ENCODE measurements at places on chromosomes 3 and 15.

- DNase-seq, result no peak
Observed at GRCh38 chr3:86890741-86891396, 100.1 kb downstream of the VGLL3 start.

DNA sequence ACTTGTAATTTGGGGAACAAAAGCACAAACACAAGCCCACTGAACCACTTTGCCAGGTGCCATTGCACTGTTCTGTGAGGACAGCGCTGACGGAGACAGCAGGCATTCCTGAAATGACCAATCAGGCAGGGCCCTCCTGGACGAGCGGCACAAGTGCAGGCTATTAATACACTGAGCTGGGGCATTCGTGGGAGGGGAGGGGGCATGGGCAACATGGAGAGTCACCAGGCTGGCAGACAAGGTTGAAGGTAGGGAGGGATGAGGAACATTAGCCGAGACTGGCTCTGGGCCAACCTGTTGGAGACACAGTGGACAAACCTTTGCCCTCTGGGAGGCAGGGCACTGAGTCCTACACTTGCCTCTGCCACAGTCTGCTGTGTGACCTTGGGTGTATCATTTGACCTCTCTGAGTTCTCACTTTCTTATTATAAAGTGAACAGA, 45.6 kb downstream of the NOX5 start:
- no peak for DNase-seq

DNA sequence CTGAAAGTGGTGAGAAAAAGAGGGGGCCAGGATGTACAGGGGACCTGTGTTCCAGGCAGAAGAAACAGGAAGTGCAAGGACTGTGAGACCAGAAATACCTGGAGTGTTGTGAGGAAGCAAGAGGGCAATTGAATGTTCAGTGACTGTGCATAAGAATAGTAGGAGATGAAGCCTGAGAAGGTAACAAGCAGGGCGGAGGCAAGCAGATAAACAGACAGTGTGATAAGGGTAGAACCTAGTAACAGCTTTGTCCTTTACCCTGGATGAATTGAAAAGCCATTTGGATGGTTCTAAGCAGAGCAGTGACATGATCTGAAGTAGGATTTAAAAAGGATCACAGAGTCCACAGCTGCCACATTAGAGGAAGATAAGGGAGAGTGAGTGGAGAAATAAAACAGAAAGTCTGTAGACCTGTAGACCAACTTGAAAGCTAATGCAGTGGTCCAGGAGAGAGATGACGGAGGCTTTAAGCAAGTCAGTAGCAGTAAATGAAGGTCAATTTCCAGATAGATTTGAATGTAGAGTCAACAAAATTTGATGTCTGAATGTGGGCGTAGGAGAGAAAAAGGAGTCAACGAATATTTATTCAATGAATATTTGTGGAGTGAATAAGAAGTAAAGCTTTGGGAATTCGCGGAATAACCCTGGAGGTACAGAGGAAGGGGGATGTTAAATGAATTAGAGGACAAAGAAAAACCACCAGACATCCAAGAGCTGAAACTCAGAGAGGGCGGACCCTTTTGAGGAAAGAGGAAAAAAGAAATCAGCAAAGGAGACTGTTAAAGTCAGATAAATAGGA, 4.2 kb upstream of the PLOD2 start:
- DNase-seq, result no peak

DNA sequence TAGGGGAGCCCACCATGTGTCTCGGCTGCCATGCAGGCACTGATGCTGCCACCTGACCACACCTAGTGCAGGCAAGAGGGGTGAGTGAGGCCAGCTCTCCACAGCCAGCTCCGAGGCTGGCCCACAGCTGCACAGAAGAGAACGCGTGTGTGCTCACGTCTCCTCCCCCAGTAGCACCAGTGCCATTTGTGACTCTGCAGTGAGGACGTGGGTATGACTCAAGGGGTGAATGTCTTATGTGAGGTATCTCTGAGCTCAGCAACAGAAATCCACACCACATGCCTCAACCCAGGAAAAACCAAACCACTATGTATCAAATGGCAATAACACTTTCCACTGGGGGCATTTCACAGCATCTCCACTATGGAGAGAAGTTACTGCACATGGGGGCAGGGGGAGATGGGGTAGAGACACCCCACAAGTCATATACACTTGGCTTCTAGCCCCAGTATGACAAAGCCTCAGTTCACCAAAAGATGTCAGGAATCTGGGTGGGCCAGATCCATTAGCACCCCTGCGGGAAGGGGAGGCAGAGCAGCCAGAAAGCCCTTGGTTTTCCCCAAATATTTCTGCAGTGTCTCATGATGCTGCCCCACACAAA, 87.6 kb downstream of the LRIG1 start:
- DNase-seq, result no peak

GRCh38 chr3:156323466-156323865, 203.1 kb downstream of the KCNAB1 start:
- DNase-seq, result no peak

GRCh38 chr3:126448136-126448892, 27.4 kb downstream of the ZXDC start:
- no peak for DNase-seq

DNA sequence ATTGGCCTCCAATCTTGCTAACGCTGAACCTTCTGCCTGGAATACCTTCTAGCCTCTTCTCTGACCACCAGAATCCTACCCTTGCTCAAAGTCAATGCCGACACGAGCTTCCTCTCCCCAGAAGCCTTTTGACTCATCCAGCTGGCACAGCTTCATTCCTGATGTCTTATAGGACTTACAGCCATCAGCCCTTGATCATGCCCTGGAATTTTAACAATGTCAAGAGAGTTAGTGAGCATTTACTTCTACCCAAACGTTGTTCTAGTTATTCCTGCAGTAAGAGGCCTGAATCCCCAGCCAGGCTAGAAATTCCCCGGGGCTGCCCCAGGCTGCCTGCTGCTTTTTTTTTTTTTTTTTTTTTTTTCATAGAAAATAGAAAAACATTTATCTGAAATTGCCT, 3.9 kb downstream of the CYP1A2 start:
- DNase-seq, result no peak

- DNase-seq, result no peak
Observed at GRCh38 chr3:94150113-94150512, 87.3 kb downstream of the NSUN3 start.

GRCh38 chr3:139534992-139535879, 4.3 kb downstream of the RBP1 start:
- no peak for DNase-seq

DNA sequence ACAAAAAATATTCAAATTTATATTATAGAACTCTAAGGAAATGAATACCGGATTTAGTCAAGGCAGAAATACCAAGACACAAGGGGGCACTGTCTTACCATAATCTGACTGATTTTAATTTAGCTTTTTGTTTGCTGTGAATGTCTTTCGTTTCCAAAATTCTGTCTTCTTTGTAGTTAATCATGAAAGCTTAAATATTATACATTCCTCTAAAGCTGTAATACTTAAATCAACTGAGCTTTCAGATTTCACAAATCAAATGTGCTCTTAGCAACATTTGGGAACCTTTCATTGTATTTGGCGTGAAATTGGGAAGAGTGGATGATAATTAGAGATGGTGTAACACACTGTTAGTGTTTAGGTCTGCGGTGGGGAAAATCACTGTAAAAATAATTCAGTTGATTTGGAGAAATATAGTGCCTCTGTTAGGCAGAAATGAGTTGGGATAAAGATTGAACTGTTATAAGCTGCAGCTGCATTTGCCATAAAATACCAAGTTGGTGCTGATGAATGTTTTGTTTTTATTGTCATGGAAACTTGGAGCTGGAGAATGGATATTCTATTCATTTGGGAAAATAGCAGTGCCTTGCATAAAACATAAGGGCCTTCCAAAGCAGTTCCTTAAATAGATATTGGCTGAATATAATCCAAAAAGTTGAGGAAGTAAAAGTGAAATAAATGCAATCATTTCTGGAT, 228.2 kb downstream of the TCF12 start:
- DNase-seq, result no peak

DNA sequence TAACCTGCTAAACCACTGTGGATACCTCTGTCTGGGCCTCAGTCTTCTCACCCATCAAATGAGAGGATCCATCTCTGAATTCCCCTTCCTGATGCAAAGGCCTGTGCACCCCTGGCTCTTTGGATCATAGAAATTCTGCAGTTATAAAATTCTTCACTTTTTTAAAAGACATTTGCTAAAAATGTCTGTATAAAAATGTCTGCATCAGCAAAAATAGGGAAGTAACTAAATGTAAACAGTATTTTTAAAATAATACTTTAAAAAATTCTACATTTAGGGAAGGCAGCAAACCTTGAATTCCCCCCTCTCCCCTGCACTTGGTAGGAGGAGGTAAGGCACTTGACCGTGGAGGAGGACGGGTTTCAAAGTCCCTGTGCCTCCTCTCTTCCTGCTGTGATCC, 25.6 kb upstream of the TRIM59 start:
- DNase-seq, result no peak

DNA sequence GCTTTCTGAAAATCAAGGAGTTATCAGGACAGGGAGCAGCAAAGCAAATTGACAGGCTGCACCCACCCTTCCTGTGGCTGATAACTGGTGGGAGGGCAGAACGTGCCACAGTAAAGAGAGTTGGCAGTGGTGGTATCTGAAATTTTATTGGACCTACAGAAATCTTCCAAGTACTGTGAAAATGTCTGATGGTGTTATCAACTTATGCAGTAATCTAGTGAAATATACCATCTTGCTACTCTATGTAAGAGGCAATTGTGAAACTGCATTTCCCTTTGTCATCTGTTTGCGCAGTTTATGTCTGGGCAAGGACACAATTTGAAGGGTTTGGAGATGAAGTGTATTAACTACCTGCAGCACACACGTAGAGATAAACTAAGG, 1.5 kb downstream of the PLCL2 start:
- DNase-seq, result no peak

- DNase-seq, result no peak
Observed at GRCh38 chr3:194612221-194612620, 21.0 kb downstream of the TMEM44 start.

GRCh38 chr3:191282251-191283185, 46.7 kb upstream of the CCDC50 start:
- no peak for DNase-seq

DNA sequence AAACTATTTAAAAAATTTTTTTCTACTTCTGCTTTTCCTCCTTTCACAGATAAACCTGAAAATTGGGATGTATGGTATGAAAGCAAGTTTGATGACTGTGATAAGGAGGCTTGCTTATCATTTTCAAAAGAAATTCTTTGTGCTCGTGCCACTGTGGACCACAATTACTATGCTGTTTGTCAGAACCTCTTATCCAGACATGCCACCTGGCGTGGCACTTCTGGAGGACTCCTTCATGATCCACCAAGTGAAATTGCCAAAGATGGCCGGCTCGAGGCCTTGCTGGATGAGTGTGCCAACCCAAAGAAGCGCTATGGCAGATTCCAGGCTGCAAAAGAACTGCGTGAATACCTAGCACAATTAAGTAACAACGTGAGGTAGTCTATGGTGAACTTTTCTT, 17.8 kb downstream of the DIPK2A start:
- no peak for DNase-seq

DNA sequence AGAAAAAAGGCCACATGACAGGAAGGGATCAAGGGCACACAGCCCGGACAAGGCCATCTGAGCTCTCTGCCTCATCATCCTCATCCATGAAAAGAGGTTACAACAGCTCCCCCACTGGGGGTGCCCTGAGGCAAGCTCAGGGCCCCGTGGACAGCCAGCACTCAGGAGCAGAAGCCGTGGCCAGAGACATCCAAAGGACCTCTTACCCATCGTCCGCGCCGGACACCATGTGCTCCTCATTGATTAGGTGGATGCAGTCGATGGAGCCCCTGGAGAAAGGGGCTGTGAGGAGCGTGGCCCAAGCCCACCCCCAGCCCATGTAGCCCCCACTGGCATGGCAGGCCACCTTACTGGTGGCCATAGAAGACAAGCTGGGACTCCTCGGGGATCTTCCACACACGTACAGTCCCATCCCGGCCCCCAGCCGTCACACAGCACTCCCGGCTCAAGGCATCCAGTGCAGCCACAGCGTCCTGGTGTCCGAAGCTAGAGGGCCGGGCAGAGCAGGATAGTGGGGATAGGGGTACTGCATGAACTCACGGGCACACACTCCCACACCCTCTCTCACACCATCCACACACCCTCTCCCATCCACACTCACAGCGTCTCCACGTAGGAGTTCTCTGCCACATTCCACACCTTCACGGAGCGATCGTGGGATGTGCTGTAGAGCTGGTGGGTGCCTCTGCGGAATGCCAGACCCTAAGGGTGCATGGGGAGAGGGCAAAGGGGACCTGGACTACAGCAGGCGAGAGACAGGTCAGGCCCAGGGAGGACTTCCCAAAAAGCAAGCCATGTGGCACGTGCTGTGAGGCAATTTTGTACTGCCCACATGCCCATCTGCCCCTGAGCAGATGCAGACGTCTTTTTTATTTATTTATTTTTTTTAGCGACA, 6.5 kb downstream of the RRP9 start:
- no peak for DNase-seq

DNA sequence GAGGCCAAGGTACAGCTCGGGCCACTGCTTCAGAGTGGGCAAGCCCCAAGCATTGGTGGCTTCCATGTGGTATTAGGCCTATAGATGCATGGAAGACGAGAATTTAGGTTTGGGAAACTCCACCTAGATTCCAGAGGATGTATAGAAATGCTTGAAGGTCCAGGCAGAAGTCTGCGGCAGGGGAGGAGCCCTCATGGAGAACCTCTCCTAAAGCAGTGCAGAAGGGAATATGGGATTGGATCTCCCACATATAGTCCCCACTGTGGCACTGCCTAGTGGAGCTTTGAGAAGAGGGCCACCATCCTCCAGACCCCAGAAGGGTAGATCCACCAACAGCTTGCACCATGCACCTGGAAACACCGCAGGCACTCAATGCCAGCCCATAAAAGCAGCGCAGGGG, 48.1 kb upstream of the XXYLT1 start:
- DNase-seq, result no peak
